ENCODE measurements at places on chromosomes 5 and 9.
A peak's percentile ranks its signal among the peaks of the same experiment; 100 is the strongest.

DNA sequence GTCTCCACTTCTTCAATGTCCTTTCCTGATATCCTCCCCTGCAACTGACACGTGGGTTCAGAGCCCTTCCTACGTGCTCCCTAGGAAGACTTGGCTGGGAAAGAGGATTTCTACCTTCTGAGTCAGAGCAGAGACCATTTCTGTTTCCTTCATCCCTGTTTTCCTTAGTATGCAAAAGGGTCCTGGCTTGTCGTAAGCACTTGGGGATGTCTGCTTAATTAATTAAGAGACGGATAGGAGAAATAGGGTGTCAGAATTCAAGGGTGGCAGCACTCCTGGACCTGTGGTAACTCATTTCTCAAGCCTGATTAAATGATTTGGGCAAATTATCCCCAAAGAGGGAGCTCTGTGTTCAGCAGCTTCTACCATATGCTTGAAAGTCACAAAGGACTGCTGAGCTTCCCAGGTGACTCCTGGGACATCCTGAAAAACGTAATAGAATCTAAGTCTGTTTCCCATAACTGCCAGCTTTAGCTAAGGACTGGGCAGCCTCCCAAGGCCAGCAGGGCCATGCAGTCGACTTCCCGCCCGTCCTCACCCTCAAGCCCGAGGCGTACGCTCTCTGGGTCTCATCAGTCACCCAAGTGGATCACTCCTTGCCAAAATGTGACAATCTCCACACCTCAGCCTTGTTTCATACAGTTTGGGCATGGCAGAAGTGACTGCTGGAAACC is 20.5 kb downstream of the ABCA1 start:
- no peak for DNase-seq

GRCh38 chr9:97980918-97981845 is 2.0 kb upstream of the ANP32B start:
- DNase-seq = no peak

GRCh38 chr9:135516132-135516860 is 4.9 kb upstream of the LCN1 start:
- DNase-seq = no peak

GRCh38 chr5:65987982-65988381 is 61.6 kb downstream of the ERBIN start:
- DNase-seq = no peak

DNA sequence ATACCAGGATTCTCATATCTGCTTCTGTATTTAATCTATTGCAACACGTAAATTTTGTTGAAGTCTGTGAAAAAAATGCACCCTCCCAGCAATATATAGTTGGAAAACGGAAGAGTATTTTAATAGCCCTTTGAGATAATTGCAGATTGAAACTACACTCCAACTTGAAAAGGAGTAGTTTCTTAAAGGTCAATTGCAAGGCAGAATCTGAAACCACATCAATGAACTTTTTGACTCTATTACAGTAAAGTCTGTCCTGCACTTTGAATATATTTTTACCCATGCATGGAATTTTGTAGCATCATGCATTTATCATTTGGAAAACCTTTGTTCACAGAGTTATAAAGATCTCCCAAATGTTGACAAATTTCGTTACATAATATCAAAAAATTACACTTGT is 311.6 kb upstream of the NREP start:
- no peak for DNase-seq

GRCh38 chr9:113913426-113914195 is 37.5 kb downstream of the ZNF618 start:
- peak; percentile 65 for DNase-seq

DNA sequence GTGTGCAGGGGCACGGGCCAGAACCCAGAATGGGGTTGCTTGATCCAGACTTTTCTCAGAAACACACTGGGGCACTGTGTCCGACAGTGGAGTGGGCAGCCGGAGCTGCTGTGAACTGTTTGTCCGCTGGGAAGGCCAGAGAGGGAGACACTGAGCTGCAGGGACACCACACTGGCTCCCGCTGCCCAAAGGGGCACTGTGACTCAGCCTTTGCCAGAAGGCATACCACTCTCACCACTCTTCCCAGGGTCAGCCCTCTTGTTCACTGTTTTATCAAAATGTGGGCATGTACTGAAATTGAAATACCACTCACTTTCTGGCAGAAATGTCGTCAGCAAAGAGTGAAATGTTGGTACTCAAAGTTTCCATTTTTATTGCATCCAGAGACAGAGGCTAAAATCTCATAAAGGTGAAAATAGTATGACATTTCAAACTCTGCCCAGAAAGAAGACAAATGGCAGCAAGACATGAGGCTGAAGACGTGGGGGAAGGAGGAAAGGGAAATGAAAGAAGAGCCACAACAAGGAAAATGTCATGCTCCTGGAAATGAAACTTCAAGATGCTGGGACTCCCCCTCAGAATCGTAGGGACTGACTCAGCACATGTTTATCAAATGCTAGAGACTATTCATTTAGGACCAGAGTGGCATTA is 4.5 kb upstream of the IL7R start:
- no peak for DNase-seq

DNA sequence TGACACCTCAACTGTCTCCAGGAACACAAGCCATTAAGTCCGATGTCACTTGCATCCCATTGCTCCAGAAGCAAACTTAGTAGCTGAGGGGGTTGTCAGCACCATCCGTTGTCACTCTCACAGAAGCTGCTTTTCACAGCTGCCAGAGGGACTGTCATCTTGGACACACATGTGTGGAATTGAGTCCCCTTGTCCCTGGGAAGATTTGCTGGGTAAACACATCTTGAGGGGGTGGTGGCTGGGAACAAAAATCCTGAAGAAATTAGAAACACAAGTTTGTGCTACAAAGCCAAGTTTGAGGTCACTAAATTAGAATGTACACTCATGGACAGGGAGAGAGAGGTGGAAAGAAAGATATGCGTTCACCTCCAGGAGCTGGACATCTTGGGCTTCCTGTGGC is 55.2 kb upstream of the ADRA1B start:
- no peak for DNase-seq

GRCh38 chr5:39437467-39437866 is 12.7 kb upstream of the DAB2 start:
- DNase-seq = no peak

DNA sequence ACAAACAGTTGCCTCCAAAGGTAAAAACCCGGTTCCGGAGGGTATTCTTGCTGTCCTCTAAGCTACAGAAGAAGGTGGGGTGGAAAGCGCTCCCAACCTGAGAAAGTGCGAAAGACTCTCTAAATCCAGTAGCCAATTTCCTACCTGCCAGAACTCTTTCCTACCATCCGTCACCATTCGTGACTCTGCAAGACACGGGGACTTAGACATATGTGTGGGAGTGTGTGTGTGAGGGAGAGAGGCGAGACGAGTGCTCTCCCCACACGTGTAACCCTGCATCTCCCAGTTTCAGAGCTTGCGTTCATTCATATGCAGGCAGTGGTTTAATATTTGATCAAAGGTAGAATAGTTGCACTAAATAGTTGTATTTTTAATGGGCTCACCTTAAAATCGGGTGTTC is 473 bp upstream of the GABRA1 start:
- no peak for DNase-seq

- no peak for DNase-seq
These were observed 212.5 kb downstream of the COMMD10 start for GRCh38 chr5:116297296-116297814.
